GM13976 (cell line): ENCODE measurements at places on chromosomes 2 and 18.

DNA sequence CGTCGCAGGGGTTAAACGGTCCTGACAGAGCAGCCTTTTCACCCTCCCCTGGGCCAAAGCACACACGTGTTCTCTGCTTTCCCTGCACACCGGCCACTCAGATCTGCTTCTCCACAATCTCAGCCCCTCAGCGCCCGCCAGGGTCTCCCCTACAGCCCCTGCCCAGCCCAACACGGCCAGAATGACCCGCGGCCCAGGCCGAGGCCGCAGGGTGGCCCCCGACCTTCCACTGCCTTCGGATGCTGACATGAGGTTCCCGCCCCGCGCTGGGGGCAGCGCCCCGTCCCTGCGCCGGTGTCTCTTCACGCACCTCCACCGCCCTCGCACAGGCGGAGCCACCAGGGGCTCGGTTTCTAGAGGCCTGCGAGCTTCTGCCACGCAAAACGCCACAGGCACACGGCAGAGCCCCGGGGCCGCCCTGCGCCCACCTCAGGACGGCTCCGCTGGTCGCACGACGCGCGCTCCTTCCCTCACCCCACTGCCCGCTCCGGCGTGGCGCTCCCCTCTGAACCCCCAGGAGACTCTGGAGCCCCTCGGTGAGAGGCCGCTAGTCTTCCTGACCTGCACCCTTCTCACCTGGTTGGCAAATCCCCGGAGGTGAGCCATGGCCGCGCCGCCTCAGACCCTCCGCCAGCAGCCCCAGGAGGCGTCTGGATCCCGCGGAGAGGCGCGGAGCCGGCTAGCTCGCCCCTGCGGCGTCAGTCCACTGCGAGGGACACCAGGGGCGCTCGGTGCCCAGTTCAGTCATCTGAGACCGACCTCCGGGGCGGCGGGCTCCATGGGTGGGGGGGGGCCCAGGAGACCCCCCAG is 749 bp downstream of the STK25 start:
- DNase-seq = peak; percentile 63

DNA sequence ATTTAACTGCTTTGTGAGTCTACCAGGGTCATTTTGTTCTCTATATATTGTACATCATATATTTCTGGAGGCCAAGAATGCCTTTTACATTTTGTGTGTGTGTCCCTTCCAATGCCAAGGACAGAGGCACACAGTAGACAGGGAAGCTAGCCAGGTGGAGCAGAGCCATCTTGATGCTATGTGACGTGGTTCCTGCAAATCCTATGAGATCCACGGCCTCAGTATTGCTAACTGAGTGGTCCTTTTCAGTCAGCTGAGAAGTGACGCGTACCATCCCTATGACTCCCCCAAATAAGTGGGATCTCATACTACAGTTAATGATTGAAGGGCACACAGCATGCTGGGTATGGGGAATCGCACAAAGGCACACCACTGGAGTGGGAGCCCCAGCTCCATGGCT is 27.3 kb downstream of the CCDC141 start:
- DNase-seq = no peak

DNA sequence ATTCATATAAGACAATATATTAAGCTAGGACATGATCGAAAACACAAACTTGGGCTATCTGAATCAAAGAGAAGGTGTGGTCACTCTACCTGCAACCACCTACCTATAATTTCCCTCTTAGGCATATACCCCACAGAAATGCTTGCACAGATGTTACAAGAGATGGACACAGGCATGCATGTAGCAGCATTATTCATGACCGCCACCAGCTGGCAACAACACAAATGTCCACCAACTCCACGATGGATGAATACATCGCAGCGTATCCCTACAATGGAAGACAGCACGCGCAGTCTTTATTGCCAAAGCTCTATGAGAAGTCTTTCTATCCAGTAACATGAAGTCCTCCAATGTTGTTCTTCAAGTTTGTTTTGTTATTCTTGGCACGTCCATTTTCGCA is 90.8 kb downstream of the ARL4C start:
- DNase-seq = no peak

DNA sequence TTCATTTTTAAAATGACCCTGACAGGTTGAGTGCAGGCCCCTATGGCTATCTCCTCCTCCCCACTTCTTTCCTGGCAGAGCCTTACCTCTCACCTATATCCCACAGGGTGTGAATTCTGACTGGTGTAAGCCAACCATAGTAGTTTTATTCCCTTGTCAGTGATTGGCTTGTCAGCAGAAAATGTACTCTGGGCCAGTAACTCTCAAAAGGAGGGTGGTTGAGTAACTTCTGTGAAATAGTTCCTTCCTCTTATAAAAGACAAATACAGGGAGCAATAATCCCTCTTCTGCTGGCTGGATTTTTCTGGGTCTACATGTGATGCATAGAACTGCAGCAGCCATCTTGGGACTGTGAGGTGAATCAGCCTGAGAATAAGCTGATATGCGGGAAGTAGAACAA is 83.4 kb downstream of the RAPH1 start:
- DNase-seq = no peak

GRCh38 chr2:166328147-166328546 is 47.6 kb downstream of the SCN9A start:
- DNase-seq = no peak

DNA sequence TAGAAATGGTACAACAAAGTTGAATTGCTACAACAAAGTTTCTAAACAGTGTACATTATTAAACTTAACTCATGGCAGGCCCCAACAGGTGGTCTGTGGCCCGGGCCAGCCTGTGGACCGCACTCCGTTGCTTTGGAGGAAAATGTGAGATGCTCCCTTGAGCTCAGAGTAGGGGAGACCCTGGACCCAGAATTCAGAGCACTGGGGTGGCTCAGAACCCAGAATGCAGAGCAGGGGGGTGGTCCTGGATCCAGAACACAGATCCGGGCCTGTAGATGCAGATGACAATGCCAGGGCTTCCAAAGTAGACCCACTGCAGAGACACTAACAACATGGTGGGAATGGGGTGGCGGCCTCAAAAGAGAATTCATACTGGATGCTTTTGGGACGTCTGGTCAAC is 311.0 kb downstream of the NDUFA10 start:
- no peak for DNase-seq

DNA sequence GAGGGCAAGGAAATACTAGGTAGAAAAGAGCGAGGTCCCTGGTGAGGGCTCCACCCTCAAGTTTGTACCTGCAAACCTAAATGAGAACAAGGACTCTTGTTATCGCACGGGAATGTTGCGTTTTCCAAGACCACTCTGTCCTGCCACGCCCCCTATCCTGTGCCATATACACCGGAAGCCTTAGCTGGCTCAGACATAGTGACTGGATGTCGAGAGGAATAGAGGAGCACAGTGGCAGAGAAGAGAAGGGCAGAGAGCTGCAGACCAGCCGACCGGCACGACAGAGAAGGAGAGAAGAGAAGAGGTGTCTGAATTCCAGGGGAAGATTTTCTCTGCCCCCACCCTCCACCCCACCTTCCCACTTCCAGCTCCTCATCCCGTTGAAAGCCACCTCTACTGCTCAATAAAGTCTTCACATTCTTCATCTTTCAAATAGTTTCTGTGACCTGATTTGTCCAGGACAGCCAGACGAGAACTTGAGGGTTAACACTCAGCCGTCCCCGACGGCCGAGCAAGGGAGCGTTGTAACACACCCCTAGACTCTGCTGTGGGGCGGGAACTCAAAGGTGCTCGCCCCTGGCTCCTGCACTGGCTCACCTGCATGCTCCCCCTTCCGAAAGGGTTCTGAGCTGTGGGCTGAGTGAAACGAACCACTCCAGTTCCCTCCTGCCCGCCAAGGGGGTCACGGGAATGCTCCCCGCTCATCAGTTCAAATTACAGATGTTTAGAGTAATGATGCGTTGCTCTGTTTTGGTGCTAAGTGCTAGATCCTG is 24.9 kb upstream of the COL3A1 start:
- DNase-seq = no peak

DNA sequence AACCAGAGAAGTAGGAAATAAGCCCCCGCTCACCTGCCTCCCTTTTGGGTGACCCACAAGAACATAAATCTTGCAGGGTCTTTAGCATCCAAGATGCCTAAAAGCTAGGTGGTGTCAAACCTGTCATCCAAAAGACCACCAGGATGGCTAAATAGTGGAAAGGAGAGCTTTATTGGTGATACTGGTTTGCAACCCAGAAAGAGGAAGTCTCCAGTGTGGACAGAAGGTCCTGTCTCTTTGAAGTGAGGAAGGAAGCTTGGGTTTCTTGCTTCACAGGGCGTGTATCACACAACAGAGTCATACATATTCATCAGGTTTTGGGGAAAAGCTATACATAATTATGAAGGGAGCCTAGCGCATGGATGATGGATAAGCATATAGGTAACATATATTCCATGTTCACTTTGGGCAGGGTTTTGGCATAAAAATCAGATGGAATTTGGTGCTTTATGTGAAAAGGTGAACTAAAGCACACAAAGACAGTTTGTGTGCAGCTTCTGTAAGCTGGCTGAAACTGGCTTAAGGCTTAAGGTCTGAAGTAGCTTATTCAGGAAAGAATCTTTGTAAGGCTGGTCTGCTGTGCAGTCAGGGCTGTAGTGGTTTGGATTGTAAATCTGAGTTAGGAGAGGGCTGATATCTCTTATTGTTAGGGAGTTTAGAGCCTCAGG is 102.2 kb upstream of the MSH2 start:
- no peak for DNase-seq

- DNase-seq = no peak
These were observed 739.1 kb upstream of the ZEB2 start for GRCh38 chr2:145258903-145259579.

GRCh38 chr2:177466337-177467195 is 74.0 kb downstream of the AGPS start:
- no peak for DNase-seq

DNA sequence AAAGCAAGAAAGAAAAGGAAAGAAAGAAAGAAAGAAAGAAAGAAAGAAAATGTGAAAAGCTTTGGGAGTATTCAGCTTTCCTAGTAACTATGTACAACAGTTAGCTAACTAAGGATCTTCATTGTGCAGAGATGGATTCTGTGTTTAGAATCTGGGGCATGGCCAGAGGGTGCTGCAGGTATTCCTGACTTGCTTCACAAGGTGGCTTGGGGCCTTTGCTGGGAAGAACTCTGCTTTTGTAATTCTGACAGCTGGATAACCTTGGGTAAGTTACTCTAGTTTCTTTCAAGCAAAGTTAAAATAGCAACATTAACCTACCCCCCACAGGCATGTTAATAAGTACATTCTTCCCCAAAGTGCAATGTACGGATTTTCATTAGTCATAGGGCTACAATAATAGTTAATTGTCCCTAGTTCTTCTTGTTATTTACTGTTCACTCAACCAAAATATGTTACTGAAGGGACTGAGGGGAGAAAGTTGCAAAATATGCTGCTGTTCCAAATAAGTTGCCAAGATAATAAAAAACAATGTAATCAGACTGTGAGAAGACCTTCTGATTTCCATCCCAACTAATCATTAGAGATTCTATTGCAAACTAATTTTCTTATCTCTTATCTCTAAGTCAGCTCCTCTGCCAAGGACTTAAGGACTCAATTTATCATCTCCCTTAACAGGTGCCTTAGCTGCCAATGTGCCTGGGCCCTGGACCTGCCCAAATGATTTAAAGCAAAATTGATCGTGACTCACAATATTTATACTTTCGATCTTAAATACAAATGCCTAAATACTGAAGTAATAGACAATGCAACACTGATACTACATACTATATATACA is 50.3 kb downstream of the SERPINB8 start:
- DNase-seq = no peak

DNA sequence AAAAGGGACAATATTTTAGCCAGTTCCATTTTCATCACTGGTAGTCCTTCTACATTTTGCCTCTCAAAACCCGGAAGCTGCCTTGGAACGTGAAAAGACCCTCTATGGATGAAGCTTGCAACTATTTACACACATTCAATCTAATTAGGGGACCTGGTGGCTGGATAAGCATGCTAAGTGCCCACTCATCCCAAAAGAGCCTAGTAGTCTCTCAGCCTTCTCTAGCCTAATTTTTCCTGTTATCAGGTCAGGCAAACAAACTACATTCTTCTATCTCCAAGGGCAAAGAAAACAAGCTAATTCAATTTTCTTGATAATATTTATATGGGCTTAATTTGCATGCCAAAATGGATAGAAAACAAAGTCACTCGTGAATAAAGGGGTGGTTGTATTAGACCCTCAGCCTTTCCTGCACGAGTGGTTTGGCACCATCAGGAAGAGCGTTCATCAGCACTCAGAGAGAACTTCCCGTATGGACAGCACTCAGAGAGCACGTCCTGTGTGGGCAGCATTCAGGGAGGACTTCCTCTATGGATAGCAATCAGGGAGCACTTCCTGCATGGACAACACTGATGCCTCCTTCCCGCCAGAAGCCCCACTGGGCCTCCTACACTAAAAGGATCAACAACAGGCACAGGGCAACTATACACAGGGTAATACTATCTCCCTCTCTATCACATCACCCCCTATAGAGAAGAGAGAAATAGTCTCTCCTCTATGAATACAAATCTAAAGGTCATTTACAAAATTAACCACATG is 122.2 kb downstream of the RBMS1 start:
- no peak for DNase-seq

- no peak for DNase-seq
These were observed 27.5 kb upstream of the RUFY4 start for GRCh38 chr2:218041302-218042168.

DNA sequence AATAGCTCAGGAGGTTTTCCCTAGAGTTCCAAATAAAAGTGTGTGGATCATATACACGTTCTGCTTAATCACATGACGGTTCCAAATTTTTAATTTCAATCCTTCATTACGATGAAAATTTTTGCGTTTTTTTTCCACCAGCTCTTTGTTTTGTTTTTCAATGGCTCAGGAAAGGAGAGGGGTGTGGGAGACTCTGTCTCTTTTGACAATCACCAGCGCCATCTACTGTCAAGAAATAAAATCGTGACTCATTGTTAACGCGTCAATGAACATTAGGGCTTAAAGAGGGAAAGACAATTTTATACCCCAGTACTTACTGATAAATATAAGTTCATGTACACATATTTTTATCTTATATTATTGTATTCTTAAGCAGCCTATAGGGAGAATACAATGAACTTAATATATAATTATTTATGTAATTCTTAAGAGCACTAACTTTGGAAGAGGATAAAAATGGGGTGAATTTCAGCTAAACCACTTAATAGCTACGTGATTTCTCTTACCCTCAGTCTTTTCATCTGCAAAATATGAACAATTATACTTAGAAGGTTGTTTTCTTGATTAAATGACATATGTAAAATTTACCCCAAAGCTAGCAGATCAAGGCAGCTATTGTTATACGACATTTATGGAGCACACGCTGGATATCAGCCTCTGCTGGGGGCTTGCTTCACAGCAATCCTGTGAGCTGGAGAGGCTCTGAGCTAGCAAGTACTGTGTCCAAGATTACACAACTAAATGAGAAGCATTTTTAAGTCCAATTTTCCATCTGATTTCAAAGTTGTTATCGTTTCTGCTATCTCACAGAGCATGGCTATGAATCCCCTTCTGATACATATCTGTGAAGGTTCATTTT is 47.4 kb upstream of the RMDN2 start:
- peak; percentile 50 for DNase-seq

GRCh38 chr2:66899648-66900047 is 464.7 kb downstream of the MEIS1 start:
- no peak for DNase-seq

GRCh38 chr18:75915941-75916623 is 488.6 kb upstream of the SMIM21 start:
- no peak for DNase-seq
